ENCODE measurements at places on chromosomes 7 and 10.

DNA sequence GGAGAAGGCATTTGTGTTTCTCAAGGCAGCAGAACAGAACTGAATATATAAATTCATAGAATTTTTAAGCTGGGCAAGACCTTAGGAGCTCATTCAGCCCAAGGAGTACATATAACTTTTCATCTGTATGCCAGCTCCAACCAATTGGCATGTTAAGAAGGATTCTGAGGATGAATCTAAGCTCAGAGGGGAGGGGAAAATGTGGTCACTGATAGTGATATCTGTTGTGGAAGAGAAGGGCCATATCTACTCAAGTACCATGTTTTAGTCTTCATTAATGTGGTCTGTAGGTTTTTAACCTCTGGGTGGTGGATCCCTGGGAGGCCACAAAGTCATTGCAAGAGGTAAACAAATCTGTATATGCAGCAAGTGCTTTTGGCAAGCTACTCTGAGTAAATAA lies 6.4 kb downstream of the CALD1 start:
- no peak for DNase-seq

GRCh38 chr7:155209478-155210319 lies 88.0 kb upstream of the INSIG1 start:
- DNase-seq: no peak

- no peak for DNase-seq
These were observed 64.8 kb upstream of the MEOX2 start for GRCh38 chr7:15751191-15751701.

GRCh38 chr7:28723336-28723735 lies 234.8 kb downstream of the TRIL start:
- no peak for DNase-seq

DNA sequence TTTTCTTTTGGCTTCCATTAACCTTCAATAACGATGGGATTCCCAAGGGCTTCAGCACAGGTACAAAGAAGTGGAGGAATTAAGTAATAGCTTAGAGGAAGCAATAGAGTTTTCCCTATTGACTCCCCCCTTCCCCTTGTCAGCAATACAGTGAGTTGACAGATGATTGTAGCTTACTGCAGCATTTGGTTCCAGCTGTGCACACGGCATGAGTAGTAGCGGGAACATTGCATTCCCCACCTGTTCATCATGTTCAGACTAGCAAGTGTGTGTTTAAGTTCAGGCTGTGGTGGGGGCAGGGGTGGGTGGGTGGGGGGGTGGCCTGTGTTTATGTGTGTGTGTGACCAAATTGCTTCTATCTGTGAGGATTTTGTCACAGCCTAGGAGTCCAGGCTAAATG lies 4.6 kb upstream of the ADRA2A start:
- DNase-seq: no peak

- peak; percentile 11 for DNase-seq
These were observed 911 bp upstream of the HNRNPH3 start for GRCh38 chr10:68330852-68331454.

DNA sequence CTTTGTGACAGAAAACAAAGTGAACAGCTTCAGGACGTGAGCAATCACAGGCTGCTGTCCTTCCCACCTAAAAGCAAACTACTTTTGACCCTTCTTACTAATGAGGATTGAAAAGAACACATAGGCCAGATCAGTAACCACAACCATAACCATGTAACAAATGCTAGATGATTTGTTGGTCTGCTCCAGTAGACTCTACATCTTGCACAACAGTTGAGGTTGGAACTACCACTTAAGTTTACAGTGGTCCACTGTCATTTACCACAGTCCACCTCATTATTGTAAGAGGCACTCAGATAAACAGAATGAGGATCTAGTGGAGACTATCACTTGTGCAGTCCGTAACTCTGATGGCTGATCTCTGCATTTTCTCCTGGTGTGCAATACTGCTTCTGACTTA lies 27.8 kb downstream of the NET1 start:
- DNase-seq: no peak

Data from stimulated activated CD4-positive, alpha-beta T cell treated with anti-CD3 and anti-CD28 coated beads, Interleukin-2, amount 100 ng/mL, for 4 hours (primary cell).